ENCODE measurements at places on chromosomes 5 and 9.

DNA sequence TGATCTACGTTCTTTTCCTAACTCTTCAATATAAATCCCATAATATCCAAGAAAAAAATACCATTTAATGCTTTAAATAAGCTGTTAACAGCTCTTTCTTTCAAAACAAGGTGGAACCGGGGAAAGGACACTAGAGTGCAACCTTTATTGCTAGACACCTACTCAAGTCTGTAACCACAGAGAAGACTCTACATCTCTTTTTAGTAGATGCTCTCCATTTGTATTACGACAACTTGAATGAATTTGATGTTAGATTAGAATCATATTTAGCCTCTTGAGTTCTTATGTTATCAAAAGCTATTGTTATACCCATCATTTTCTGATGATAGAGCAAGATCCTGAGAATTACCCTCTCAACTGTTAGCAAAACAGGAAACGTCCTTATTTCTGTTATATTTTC is 246.3 kb downstream of the MLLT3 start:
- no peak for DNase-seq

DNA sequence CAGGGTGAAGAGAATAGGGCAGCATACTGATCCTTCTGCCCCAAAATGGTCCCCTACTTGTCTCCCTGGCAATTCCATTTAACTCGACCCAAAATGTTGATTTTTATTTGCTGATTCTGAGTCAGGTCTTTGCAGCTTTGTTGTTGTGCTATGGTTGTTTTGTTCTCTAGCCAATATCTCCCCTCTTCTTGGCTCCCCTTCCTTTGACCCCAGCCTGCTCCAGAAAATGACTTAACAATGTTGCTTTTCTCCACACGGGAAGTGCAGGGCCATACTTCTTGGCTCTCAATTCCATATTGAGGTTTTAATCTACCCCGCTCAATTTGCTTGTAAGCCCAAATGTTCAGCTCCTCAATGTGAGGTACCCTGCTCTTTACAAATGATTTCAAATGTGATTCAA is 330.0 kb downstream of the RASEF start:
- DNase-seq, result no peak

DNA sequence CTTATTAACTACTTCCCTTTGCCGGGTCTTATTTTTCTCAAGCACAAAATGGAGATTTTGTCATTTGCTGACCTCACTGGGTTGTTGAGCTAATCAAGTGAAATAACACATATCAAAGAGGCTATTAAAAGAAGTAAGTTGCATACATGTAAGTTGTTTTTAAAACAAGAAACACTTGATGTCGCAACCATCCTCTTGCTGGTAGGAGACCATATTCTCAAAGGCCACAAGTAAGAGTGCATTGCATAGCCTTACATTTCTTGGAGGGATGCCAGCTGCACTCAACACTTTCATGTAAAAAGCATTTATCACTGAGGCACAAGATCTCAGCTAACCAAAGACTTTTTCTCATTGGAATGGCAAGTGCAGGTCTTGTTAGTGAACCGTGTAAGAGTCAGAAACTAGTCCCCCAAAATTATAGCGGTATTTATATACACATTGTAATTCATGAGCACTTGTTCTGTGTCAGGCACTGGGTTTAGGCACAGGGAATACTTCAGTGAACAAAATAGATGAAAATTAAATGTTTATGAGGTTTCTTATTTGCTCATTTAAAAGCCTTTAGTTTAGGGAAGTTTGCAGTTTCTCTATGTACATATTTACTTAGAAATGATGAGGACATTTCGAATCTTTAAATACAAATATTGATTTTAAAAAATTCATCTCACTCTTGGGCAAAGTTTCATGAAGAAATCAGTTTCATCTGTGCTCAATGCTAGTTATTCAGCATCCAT is 72.0 kb downstream of the ZFAND5 start:
- peak; percentile 99 for DNase-seq

DNA sequence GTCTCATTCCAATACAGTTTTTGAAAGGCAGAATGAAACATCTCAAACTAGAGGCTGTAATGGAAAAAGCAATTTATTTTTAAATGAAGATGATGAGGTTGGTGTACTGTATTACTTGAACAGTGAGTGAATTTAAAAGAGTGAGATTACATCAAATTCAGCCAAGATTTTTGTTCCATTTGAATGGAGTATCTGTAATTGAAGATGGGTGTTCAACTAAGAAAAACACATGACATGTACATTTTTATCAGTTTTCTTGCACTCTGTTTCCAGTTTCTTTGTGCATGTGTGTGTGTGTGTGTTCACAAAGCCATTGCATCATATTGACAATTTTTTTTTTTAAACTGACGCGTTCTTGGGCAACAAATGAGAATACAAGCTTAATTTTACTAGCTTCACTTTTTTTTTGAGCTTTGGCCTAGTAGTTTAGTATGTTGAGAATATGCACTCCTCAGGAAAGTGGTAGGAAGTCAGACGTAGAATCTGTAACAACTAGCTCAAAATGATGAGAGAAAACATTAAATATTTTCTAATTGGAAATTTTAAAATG is 243.5 kb downstream of the MAST4 start:
- DNase-seq, result no peak

DNA sequence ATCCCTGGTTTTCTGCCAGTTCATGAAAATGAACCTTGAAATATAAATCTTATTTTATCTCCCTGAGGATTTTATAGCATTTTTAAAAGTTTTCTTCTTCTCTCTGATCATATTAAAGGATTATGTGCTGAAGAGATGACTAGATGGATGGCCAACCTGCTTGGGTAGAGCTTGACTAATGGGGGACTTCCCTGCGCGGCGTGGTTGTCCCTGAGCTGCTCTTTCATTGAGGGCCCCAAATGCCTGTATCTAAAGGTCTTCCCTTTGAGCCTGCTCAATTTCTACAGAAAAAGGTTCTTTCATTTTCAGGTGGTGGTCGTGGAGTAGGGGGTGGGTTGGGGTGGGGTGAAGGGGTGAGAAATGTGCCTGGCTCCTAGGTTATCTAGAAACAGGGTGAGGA is 20.5 kb upstream of the CDKN2AIPNL start:
- DNase-seq, result no peak

GRCh38 chr9:129306318-129306973 is 128.4 kb upstream of the IER5L start:
- DNase-seq, result no peak

DNA sequence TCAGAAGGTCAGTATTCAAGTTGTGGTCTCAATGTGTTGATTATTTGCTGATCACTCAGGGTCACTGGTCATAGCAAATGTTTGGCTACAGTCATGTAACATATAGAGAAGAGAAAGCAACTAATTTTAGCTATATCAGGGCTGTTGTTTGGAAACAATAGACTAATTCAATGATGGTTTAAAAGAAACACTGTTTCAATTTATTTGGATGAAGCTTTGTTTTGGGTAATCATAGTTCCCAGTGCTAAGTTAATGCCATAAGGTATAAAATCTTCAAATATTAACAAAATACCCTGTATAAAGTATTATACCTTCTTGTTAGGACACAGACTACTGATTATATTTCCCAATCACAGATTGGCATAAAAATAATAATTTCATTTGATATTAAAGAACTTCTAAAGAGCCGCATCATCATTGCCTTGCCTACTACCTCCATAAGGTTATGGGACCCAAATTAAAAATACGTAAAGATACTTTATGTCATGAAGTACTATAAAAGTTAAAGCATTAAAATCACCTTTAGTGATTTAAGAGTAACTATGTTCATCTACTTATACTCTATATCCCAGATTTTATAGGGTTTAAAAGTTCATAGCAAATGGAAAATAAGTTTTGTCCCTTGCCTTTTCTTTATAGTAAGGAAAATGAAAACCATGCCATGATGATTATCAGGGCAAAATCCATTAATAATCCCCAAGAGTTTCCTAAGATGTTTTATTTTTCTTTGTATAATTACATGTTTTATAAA is 6.0 kb downstream of the NR3C1 start:
- DNase-seq, result no peak

- DNase-seq, result peak; percentile 22
These were observed 286.7 kb upstream of the IL12B start for GRCh38 chr5:159616952-159617351.

- peak; percentile 61 for DNase-seq
These were observed 41.3 kb downstream of the ZNF474 start for GRCh38 chr5:122170620-122171019.

- DNase-seq, result peak; percentile 93
These were observed 232.1 kb upstream of the PIK3R1 start for GRCh38 chr5:67983251-67984110.

GRCh38 chr9:132459661-132460060 is 49.6 kb downstream of the CFAP77 start:
- no peak for DNase-seq

- no peak for DNase-seq
These were observed 45.6 kb upstream of the SMIM15 start for GRCh38 chr5:61207884-61208283.

All from choroid plexus epithelial cell (primary cell).